ENCODE measurements at places on chromosomes 13 and 19. TPM values are rescaled to one million over a fixed set of nuclear protein-coding genes. Genes with fewer than 3 reads are reported as not detected.
A peak's percentile ranks its signal among the peaks of the same experiment; 100 is the strongest.

DNA sequence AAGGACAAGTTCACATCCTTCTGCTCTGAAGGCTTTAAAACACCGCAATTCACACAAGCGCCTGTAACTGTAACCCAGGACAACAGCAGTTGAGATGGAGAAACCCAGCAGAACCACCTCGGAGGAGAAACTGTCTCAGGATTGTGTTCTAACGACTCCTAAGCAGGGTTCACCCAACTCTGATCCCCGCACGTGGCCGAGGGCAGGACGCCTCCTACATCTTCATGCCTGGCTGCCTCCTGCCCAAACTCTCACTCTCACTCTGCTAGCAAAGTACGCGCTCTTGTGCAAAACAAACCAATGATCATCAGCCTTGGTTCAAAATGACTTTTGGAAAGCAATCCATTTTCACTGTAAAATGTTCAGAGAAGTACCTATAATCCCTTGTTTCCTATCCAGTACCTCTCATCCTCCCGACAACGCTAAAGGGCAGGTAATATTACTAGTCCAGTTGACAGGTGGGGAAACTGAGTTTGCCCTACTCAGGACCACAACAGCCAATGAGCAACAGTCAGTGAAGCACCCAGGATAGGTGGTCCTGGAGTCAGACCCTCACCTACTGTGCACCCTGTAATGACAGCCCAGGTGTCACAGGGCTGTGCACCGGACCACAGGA lies 25.6 kb downstream of the EPS15L1 start:
- H3K36me3 ChIP-seq, result peaks cover under 1% of the 10 kb centered on the region
- no peak overlapping the region for H3K27ac ChIP-seq
- H3K4me1 ChIP-seq, result peaks cover 72% of the 10 kb centered on the region
- H3K4me3 ChIP-seq, result no peak overlapping the region
- H3K27me3 ChIP-seq, result no peaks in the 10 kb centered on the region

GRCh38 chr19:2629491-2630351 lies 72.8 kb downstream of the GNG7 start:
- H3K27ac ChIP-seq, result no peak overlapping the region
- H3K36me3 ChIP-seq, result no peaks in the 10 kb centered on the region
- no peaks in the 10 kb centered on the region for H3K27me3 ChIP-seq
- DNase-seq, result no peak
- no peak overlapping the region for H3K4me3 ChIP-seq

DNA sequence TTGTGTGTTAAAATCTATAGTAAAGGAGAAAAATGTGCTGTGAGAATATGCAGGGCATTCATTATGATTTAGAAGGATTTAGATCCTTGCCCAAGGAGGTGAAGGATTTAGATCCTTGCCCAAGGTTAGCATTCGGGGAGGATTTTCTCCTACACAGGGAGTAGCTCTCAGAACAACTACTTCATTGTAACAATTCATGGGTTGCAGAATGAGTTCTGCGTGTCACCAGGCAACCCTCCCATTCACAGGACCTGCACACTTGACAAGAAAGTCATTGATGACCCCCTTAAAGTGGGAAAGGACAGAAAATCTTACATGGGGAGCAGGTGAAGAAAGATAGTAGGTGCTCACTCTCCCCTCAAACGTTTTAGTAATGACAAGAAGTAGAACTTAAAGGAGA lies 167.1 kb upstream of the MAB21L1 start:
- H3K4me3 ChIP-seq, result no peak overlapping the region
- no peaks in the 10 kb centered on the region for H3K27me3 ChIP-seq
- H3K36me3 ChIP-seq, result no peaks in the 10 kb centered on the region
- no peak overlapping the region for H3K27ac ChIP-seq

GRCh38 chr19:4064496-4065260 lies 2.0 kb downstream of the ZBTB7A start:
- H3K27me3 ChIP-seq, result no peaks in the 10 kb centered on the region
- H3K4me1 ChIP-seq, result peaks cover 69% of the 10 kb centered on the region
- no peaks in the 10 kb centered on the region for H3K36me3 ChIP-seq
- H3K27ac ChIP-seq, result peak overlapping the region; percentile 99
- DNase-seq, result peak; percentile 56

DNA sequence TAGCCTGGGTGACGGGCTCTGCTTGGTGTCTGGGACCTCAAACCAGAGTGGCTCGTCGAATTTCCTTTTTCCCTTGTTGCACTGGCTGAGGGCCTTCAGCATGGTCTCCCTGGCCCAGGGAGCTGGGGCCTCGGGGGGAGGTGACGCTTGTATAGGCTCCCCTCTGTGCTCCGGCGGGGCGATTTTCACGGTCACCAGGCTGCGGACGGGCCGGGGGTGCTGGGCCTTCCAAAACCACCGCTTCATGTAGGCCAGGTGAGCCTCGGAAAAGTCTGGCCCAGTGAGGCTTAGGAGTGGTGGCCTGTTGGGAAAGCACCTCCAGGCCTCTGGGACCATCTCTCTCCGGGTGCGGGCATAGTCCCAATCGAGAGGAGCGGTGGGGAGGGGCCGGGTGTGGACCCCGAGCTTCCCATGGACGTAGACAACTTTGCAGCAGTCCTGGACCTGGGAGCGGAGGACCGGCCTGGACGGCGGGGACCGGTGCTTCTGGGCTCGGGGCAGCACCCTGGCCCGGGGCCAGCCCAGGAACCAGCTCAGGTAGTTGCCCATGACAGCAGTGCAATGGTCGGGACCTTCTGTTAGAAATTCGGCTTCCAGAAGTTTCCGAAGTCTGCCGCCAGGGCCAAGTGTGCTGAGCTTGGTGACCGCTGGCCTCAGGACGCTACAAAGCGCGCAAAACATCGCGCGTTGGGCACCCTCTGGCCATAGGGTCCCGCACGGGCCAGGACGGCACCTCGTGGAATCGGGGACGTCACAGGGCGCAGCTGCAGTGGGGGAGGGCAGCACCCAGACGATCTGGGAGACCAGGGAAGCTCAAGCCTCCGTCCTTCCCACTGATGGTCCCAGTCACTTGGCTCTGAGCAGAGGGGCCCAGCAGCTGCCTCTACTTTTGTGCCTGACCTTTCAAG lies 41.6 kb upstream of the MTUS2 start:
- no peaks in the 10 kb centered on the region for H3K4me1 ChIP-seq
- no peaks in the 10 kb centered on the region for H3K36me3 ChIP-seq
- no peak for DNase-seq
- no peak overlapping the region for H3K4me3 ChIP-seq
- H3K27me3 ChIP-seq, result no peaks in the 10 kb centered on the region

DNA sequence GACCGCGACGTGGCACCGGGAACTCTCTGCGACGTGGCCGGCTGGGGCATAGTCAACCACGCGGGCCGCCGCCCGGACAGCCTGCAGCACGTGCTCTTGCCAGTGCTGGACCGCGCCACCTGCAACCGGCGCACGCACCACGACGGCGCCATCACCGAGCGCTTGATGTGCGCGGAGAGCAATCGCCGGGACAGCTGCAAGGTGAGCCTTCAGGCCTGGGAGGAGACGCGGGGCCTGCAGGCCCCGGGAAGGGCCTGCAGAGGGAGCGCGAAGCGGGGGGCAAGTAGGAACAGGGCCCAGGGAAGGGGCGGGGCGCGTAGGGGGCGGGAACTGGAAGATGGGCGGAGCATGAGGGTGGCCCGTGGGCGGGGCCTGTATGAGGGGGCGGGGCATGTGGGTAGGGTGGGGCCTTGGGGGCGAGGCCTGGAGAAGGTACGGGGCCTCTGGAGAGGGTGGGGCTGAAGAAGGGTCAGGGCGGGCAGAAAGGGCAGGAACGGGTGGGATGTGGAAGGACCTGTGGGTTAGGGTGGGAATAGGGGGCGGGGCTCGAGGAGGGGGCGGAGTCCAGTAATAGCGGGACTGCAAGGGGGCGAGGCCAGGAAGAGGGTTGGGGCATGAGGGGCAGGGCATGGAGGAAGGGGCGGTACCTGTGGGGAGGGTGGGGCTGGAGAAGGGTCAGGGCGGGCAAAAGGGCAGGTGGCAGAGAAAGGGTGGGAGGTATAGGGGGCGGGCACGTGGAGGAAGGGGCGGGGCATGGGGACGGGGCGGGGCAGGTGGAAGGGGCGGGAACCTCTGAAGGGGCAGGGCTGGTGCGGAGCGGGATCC lies 2.5 kb downstream of the CFD start:
- H3K27me3 ChIP-seq, result peaks cover 28% of the 10 kb centered on the region
- H3K27ac ChIP-seq, result no peak overlapping the region
- H3K4me3 ChIP-seq, result peak overlapping the region; percentile 4
- H3K36me3 ChIP-seq, result peaks cover under 1% of the 10 kb centered on the region

DNA sequence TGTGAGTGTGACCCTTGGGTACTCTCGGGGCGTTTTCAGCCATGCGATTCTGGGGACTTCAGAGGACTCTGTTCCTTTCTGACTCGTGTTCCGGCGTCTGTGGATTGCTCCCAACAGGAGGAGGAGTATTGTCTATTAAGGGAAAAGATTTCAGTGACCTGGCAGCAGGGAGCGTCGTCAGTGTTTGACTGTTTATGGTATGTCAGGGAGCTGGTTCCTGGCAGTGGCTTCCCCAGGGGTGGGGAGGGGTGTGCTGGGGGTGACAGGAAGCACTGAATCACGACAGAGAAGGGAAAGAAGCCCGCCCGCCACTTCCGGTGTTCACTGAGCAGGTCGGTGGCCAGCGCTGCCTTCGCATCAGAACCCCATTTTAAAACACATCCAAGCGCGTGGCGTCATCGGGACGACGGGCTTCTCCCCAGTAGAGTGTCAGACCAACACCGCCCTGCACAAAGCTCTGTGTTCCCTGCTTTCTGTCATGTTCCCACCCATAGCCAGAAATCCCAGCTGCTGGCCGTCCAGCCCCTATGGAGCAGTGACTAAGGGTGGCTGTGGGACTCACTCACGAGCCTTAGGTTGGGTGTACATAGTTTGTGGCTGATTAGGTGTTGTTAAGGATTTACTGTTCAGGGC lies 33.8 kb downstream of the COL4A2 start:
- H3K27me3 ChIP-seq, result no peaks in the 10 kb centered on the region
- no peaks in the 10 kb centered on the region for H3K36me3 ChIP-seq
- peak overlapping the region; percentile 8 for H3K4me3 ChIP-seq

GRCh38 chr19:39157997-39158389 lies 32.4 kb downstream of the PAK4 start:
- H3K4me1 ChIP-seq, result peaks cover 68% of the 10 kb centered on the region
- H3K4me3 ChIP-seq, result no peak overlapping the region
- no peaks in the 10 kb centered on the region for H3K36me3 ChIP-seq
- H3K27ac ChIP-seq, result no peak overlapping the region

DNA sequence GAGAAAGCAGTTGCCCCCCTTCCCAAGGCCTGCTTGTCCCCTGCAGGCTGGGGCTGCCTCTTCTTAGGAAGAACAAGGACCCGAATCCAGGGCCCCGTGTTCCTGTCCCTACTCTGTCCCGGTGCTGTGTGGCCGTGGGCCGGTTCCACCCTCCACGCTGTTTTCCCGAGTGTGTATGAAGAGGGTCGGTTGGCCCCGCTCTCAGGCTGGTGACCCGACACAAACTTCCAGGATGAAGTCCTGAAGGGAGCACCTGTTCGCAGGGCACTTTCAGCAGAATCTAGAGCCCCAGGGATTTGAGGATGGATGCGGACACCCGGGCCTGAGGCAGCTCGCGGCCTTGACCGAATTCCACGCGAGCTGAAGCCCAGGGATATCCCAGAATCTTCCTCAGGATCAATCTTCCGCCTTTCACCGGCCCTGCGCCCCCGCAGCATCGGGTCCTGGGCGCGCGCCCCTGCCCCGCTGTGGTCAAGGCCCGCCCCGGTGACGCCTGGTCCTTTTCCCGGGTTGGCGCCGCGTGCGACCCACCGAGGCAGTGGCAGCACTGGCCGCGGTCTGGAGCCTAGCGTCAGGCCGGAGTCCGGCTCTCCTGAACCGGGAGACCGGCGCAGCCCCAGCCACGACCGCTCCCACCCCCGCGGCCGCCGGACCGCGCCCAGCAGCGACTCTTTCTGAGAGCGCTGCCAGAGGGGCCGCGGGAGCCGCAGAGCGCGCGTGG lies 528 bp upstream of the CHST8 start:
- DNase-seq, result no peak
- peak overlapping the region; percentile 46 for H3K4me3 ChIP-seq
- H3K4me1 ChIP-seq, result peaks cover 24% of the 10 kb centered on the region
- peaks cover 49% of the 10 kb centered on the region for H3K27me3 ChIP-seq

- peaks cover 23% of the 10 kb centered on the region for H3K36me3 ChIP-seq
- DNase-seq, result no peak
- no peak overlapping the region for H3K27ac ChIP-seq
- H3K27me3 ChIP-seq, result no peaks in the 10 kb centered on the region
- peaks cover 15% of the 10 kb centered on the region for H3K4me1 ChIP-seq
- peak overlapping the region; percentile 6 for H3K4me3 ChIP-seq
These were observed 2.3 kb downstream of the TFDP1 start for GRCh38 chr13:113586661-113587479.

DNA sequence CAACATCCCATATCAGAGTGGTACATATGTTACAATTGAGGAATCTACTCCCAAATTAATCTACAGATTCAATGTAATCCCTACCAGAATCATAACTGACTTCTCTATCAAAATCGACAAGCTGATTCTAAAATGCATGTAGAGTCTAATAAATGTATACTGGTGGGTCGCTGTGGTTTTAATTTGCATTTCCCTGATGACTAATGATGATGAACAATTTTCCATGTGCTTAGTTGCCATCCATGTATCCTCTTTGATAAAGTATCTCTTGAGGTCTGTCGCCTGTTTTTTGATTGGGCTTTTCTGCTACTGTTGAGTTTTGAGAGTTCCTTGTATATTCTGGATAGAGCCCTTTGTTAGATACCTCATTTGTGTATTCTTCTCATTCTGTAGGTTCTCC lies 43.8 kb downstream of the KLF12 start:
- H3K27me3 ChIP-seq, result no peaks in the 10 kb centered on the region
- no peak overlapping the region for H3K4me3 ChIP-seq
- H3K4me1 ChIP-seq, result no peaks in the 10 kb centered on the region
- no peaks in the 10 kb centered on the region for H3K36me3 ChIP-seq
- DNase-seq, result no peak
- H3K27ac ChIP-seq, result no peak overlapping the region

- no peaks in the 10 kb centered on the region for H3K36me3 ChIP-seq
- no peak overlapping the region for H3K4me3 ChIP-seq
- no peaks in the 10 kb centered on the region for H3K4me1 ChIP-seq
- H3K27me3 ChIP-seq, result no peaks in the 10 kb centered on the region
- DNase-seq, result no peak
- H3K27ac ChIP-seq, result no peak overlapping the region
These were observed 965.2 kb downstream of the PCDH9 start for GRCh38 chr13:66264971-66265370.

DNA sequence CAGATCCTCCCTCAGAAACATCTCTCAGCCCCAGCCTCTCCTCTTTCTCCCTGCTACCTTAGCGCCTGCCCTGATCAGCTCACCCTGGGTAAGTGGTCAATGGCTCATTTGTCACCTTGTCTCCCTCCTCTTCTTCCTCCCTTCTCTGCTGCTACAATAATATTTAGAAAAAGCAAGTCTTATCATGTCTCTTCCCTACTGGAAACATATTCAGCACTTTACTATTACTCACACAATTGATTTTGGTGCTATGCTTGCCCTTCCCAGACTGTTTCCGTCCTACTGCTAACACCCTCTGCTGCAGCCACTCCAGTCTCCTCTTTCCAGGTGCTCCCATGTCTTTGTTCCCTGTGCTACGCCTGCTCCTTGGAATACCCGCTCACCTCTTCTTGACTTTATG lies 35.8 kb downstream of the ESD start:
- peaks cover 24% of the 10 kb centered on the region for H3K4me1 ChIP-seq
- H3K27ac ChIP-seq, result no peak overlapping the region
- H3K4me3 ChIP-seq, result no peak overlapping the region

ZNF570 gene
- total RNA-seq, result 17.1 TPM

FFAR1 gene
- not detected for total RNA-seq

LSM7 gene
- total RNA-seq, result 9.8 TPM

ZNF790 gene
- 9.3 TPM for total RNA-seq

ATP8B3 gene
- total RNA-seq, result not detected

FCHO1 gene
- 0.55 TPM for total RNA-seq

DPF1 gene
- not detected for total RNA-seq
